Sigmoid colon (tissue), 7 donors: ENCODE measurements at places on chromosomes 7 and 10.
A peak's percentile ranks its signal among the peaks of the same experiment; 100 is the strongest.

GRCh38 chr10:123633106-123633505 is 33.0 kb upstream of the GPR26 start:
- H3K27ac ChIP-seq, result no peak overlapping the region
- no peak for DNase-seq
- no peaks in the 10 kb centered on the region for H3K36me3 ChIP-seq
- H3K4me3 ChIP-seq, result no peak overlapping the region
- no peaks in the 10 kb centered on the region for H3K27me3 ChIP-seq
- no peaks in the 10 kb centered on the region for H3K4me1 ChIP-seq

GRCh38 chr7:151115836-151116418 is 29.7 kb downstream of the AGAP3 start:
- no peak overlapping the region for H3K27ac ChIP-seq
- H3K4me3 ChIP-seq, result peak overlapping the region; percentile 32
- H3K4me1 ChIP-seq, result peaks cover 33% of the 10 kb centered on the region
- H3K36me3 ChIP-seq, result peaks cover 27% of the 10 kb centered on the region
- no peak for DNase-seq

DNA sequence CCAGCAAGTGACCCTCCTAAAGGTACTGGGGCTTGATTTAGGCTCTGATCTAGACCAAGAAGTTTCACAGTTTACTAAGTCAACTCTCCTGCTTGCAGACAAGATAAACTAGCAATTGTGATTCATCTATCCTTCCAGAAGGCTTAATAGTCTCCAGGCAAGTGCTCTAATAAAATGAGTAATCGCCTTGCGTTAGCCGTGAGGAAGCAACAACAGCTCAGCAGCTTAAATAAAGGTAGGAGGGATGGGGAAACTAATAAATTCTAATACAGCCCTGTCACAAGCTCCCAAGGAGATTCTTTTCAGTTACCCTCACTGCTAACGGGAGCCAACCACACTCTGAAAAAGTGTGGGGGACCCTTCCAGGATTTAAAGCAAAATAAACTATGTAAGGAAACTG is 48.4 kb downstream of the FRMD4A start:
- H3K27ac ChIP-seq, result no peak overlapping the region
- H3K4me3 ChIP-seq, result no peak overlapping the region
- peaks cover 5% of the 10 kb centered on the region for H3K4me1 ChIP-seq
- H3K36me3 ChIP-seq, result no peaks in the 10 kb centered on the region
- DNase-seq, result no peak
- no peaks in the 10 kb centered on the region for H3K27me3 ChIP-seq

GRCh38 chr10:28274475-28274874 is 28.4 kb downstream of the MPP7 start:
- H3K36me3 ChIP-seq, result no peaks in the 10 kb centered on the region
- no peak for DNase-seq
- no peak overlapping the region for H3K4me3 ChIP-seq
- no peaks in the 10 kb centered on the region for H3K27me3 ChIP-seq

DNA sequence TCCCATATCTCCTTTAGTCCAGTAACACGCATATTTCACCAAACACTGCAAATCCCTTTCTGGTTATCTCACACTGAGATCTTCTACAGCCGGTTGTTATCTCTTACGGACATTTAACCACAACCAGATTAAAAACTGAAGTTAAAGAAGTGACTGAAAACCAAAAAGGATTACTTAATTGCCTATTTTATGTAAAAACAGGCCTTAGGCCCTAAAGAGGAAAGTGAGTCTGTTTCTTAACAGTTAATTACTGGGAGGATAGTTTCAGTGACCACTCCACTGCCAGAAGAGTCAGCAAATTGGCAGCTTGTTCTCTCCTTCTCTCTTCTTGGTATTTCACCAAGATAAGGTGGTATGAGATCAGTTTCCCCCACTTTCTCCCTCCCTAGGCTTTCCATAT is 161.9 kb upstream of the MEOX2 start:
- no peak overlapping the region for H3K4me3 ChIP-seq
- H3K27ac ChIP-seq, result no peak overlapping the region
- no peaks in the 10 kb centered on the region for H3K36me3 ChIP-seq
- no peaks in the 10 kb centered on the region for H3K27me3 ChIP-seq
- H3K4me1 ChIP-seq, result no peaks in the 10 kb centered on the region

GRCh38 chr10:46033602-46034011 is 3.2 kb upstream of the NCOA4 start:
- no peaks in the 10 kb centered on the region for H3K27me3 ChIP-seq
- DNase-seq, result no peak
- H3K4me1 ChIP-seq, result no peaks in the 10 kb centered on the region
- no peaks in the 10 kb centered on the region for H3K36me3 ChIP-seq
- no peak overlapping the region for H3K27ac ChIP-seq

DNA sequence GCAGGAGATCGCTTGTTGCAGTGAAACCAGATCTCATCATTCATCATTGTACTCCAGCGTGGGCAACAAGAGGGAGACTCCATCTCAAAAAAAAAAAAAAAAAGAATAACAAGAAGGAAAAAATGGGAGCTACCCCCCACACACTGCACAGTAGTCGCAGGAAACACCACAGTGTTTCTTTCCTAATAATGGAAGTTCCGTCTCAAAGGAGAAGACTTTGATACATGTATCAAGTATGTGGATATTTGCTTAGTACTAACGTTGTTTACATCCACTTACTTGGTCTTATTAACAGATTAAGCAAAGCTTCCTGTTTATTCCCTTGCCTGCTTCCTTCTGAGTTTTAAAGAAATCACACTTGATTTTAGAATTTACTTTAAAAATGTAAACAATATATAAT is 22.2 kb downstream of the YAE1 start:
- no peak overlapping the region for H3K27ac ChIP-seq
- DNase-seq, result no peak
- H3K36me3 ChIP-seq, result no peaks in the 10 kb centered on the region
- H3K27me3 ChIP-seq, result no peaks in the 10 kb centered on the region
- no peak overlapping the region for H3K4me3 ChIP-seq

- no peaks in the 10 kb centered on the region for H3K27me3 ChIP-seq
- DNase-seq, result no peak
- peaks cover 39% of the 10 kb centered on the region for H3K4me1 ChIP-seq
- H3K4me3 ChIP-seq, result peak overlapping the region; percentile 9
Measured at GRCh38 chr7:99380032-99380822, 5.7 kb downstream of the ARPC1B start.

- H3K4me3 ChIP-seq, result peak overlapping the region; percentile 27
- DNase-seq, result no peak
- peak overlapping the region; percentile 29 for H3K27ac ChIP-seq
- H3K27me3 ChIP-seq, result no peaks in the 10 kb centered on the region
Measured at GRCh38 chr10:98308669-98309365, 40.8 kb upstream of the LOXL4 start.

DNA sequence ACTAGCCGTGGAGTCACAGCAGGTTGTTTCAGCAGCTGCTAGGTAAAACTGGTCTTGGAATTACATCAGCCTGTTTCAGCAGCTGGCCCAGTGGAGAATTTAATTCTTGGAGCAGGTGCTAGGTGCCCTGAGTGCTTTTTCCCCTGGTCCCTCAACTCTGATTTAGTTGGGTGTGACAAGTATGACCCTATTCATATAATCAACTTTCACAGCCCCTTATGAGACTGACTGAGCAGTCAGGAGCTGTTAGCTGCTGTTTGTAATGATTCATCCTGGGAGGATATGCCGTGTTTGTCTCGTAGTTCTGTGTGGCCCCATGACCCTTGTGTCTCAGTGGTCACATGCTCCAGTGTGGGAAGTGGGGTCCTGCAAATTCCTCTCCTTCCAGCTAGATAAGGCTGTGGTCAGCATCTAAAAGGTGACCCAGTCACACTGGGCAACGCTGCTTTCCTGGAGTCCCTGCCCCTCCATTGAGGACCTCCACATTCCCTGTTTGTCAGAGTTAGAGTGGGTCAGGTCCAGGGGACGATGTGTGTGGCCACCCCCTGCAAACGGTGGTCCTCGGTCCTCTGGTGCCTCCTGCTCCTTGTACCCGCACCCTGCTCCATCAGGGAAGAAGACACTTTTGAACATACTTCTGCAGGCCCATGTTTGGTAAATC is 28.3 kb downstream of the TBATA start:
- no peak for DNase-seq
- H3K27me3 ChIP-seq, result no peaks in the 10 kb centered on the region
- no peak overlapping the region for H3K27ac ChIP-seq
- no peak overlapping the region for H3K4me3 ChIP-seq

DNA sequence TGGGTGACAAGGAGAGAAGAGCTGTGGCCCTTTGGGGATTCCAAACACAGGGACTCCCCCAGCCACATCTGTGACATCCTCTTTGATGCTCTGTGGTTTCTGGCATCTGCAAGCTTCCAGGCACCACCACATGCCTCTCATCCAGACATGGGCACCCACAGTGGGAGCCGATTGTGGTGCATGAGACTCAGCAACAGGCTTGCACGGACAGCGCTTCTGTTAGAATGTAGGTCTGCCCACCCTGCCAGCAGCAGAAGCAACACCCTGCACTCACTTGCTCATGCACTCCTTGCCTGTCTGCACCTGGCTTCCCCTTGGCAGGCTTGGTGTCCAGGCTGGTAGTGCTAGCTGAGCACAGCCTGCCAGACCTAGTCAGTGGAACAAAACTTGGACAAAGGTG is 735.0 kb upstream of the ZWINT start:
- no peaks in the 10 kb centered on the region for H3K36me3 ChIP-seq
- no peaks in the 10 kb centered on the region for H3K4me1 ChIP-seq
- H3K4me3 ChIP-seq, result no peak overlapping the region
- H3K27me3 ChIP-seq, result no peaks in the 10 kb centered on the region
- DNase-seq, result no peak

- no peaks in the 10 kb centered on the region for H3K27me3 ChIP-seq
- no peak overlapping the region for H3K4me3 ChIP-seq
- no peak for DNase-seq
Measured at GRCh38 chr7:82624337-82624736, 180.8 kb upstream of the CACNA2D1 start.

- no peak overlapping the region for H3K27ac ChIP-seq
- no peak overlapping the region for H3K4me3 ChIP-seq
- peaks cover 5% of the 10 kb centered on the region for H3K4me1 ChIP-seq
- no peaks in the 10 kb centered on the region for H3K27me3 ChIP-seq
Measured at GRCh38 chr10:30868611-30869010, 163.1 kb downstream of the ZNF438 start.

GRCh38 chr7:149310113-149310836 is 48.3 kb downstream of the ZNF783 start:
- no peak overlapping the region for H3K27ac ChIP-seq
- no peak overlapping the region for H3K4me3 ChIP-seq
- H3K36me3 ChIP-seq, result no peaks in the 10 kb centered on the region
- H3K27me3 ChIP-seq, result no peaks in the 10 kb centered on the region

- DNase-seq, result no peak
- H3K4me3 ChIP-seq, result no peak overlapping the region
- H3K36me3 ChIP-seq, result no peaks in the 10 kb centered on the region
- no peak overlapping the region for H3K27ac ChIP-seq
Measured at GRCh38 chr10:11272915-11273389, 255.3 kb downstream of the CELF2 start.

GRCh38 chr7:104650991-104651640 is 322.7 kb downstream of the LHFPL3 start:
- H3K27me3 ChIP-seq, result no peaks in the 10 kb centered on the region
- H3K36me3 ChIP-seq, result no peaks in the 10 kb centered on the region
- H3K27ac ChIP-seq, result no peak overlapping the region
- peak; percentile 73 for DNase-seq

DNA sequence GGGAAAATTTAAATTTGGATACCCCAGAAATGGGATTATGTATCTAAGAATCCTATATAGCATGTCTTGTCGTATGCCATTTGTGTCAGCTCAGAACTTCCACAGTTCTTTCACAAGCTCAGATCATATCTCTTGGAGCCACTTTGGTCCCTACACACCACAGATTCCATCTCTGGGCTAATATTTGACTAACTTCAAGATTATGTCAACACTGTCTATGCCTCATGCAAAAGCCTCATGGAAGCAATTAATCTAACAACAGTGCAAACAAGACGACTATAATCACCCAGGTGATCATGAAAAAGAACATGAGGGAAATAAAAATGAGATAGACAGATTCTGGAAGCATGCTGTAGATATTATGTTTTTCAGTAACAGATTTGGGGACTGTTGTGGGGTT is 189.1 kb downstream of the LRRTM3 start:
- H3K36me3 ChIP-seq, result no peaks in the 10 kb centered on the region
- no peak overlapping the region for H3K4me3 ChIP-seq
- no peaks in the 10 kb centered on the region for H3K27me3 ChIP-seq
- DNase-seq, result no peak

DNA sequence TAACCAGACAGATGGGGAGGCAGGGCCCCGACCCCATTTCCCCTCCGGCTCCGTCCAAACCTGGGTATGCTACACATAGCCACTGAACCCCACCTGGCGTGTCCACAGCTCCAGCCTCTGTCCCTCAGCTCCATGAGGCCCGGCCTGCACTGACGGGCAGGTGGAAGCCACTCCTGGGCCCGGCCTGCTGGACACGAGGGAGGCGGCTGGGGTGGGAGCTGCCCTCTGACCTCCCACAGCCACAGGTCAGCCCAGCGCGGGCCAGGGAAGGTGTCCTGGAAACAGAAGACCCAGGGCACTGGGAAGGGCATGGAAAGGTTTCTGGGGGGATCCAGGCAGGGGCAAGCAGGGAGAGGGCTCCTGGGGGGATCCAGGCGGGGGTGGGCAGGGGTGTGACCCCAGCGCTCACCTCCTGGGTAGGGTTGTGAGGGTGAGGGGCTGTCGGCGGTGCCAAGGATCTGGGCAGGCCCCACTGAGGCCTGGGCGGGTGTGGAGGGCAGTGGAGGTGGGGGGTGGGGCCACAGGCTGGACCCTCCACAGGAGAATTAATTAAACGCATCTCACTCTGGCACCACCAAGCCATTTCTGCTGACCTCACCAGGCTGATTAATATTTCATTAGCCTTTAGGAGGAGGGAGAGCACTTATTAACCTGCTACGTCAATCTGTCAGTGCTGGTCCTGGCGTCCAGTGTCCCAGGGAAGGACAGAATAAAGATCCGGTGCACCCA is 108.9 kb downstream of the UNCX start:
- H3K4me3 ChIP-seq, result no peak overlapping the region
- H3K27ac ChIP-seq, result no peak overlapping the region
- no peaks in the 10 kb centered on the region for H3K4me1 ChIP-seq

DNA sequence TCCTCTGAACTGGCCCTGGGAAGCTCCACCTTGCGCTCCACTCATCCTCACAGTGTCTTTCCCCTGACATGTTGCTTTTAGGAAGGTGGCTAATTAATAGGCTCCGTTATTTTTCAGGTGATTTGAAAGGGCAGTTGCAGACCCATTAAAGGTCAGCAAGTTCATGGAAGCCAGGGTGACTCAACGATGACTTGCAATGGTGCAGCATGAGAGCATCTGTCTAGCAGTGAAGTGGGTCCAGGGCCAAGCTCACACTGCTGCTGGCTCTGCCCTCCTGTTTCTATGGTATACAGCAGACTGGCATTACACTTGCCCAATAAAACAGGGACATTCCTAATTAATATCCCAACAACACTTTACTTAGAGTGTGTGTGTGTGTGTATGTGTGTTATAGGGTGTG is 68.8 kb upstream of the WDR11 start:
- H3K27me3 ChIP-seq, result no peaks in the 10 kb centered on the region
- no peaks in the 10 kb centered on the region for H3K4me1 ChIP-seq
- H3K27ac ChIP-seq, result no peak overlapping the region
- no peaks in the 10 kb centered on the region for H3K36me3 ChIP-seq
- no peak for DNase-seq
